ENCODE measurements at places on chromosomes 3 and 15. TPM values are rescaled to one million over a fixed set of nuclear protein-coding genes. Genes with fewer than 3 reads are reported as not detected.

GRCh38 chr3:106850437-106850836 is 526.8 kb upstream of the CCDC54 start:
- no peak for DNase-seq

GRCh38 chr15:33746203-33746602 is 222.1 kb upstream of the CHRM5 start:
- no peak for DNase-seq

GRCh38 chr3:23166845-23167244 is 36.3 kb upstream of the UBE2E2 start:
- no peak for DNase-seq

DNA sequence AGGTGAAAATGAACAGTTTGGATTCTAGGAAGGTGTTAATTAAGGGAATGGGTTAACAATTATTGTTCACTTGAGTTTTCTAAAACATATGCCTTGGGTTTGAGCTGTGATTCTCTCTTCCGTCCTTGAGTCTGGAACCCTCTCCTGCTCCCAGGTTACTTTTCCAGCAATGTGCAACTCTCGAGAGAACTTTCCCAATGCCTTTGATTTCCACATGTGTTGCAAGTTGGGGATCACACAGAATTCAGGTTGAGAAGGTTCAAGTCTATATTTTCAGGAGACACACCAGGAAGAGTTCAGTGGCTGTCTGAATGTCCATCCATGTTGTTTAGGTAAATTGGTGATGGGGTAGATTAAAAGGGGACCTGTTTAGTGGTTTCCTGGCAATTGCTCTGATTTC is 48.7 kb downstream of the TNFAIP8L3 start:
- no peak for DNase-seq

The SOX14 gene
- total RNA-seq: not detected

- no peak for DNase-seq
Measured at GRCh38 chr15:36884936-36885635, 215.3 kb downstream of the MEIS2 start.

DNA sequence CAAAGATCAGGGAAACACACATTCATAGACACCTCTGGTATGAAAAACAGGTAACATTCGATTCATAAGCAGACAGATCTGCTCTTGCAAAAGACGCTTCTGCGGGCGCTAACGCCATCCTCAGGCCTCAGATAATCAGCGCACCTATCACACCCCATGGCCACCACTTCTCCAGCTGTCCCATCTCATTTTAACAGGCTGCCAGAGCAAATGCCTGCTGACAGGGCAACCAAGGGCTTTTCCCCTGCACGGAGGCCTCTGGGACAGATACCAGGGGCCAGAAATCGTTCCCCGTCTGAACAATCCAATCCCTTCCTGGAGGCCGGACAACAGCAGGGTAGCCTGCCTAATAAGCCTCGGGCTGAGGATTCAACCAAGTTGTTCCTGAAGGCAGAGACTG is 15.2 kb downstream of the ABCC5 start:
- DNase-seq: no peak

The IL5RA gene
- 1.6 TPM for total RNA-seq

The ADAMTSL3 gene
- total RNA-seq: 7.1 TPM

DNA sequence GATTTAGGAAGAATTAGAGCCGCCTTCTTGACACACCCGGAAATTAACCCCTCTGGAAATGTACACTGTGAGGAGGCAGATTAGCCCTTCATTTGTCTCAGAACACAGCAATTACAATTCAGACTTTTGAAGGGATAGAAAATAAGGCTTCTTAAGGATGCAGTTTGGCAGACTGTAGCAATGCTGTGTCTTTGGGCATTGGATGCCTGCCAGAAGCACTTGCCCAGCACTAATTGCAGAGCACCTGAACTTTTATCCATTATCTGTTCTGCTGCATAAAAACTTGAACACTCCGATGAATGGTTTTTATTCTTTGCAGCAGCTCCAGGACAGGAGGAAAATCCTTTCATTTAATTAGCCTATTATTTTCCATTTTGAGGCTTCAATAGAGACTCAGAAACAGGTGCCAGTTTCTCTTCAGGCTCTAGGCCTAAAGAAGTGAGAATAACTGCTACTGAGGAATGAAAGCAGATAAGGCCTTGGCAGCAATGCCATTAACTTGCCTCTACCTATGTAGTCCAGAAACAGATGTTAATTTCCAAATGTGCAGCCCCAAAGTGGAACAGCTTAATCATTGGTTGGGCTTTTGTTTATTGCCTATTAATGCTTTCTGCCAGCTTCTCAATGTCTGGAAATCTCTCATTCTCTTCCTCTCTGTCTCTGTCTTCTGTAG is 418.5 kb downstream of the NSUN3 start:
- no peak for DNase-seq

DNA sequence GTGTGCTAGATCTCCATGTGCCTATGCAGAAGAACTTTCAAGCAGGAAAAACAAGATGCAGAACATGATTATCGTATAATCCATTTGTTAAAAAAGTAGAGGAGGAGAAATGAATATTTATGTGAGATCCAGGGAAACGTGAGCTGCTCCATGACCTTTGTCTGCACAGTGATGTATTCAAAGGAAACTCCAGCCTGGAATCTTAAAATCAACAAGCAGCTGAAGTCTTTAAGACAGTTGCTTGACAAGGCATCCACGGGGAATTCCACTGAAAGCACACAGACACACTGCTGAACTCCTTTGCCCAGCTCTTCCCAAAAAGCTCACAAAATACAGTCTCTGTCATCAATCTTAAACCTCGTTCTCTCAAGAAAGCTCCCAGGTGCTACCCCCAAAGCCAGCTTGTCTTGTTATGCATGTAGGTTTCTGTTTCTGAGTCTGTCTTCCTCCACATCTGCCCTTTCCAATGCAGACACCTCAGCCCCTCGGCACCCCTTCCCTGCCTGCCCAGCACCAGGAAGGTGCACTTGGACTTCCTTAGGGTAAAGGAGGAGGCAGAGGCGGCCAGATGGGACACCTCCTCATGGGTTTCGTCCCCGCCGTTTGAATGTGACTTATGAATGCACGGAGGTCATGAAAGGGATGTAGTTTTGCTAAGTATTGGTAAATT is 28.7 kb downstream of the LRRK1 start:
- DNase-seq: no peak

DNA sequence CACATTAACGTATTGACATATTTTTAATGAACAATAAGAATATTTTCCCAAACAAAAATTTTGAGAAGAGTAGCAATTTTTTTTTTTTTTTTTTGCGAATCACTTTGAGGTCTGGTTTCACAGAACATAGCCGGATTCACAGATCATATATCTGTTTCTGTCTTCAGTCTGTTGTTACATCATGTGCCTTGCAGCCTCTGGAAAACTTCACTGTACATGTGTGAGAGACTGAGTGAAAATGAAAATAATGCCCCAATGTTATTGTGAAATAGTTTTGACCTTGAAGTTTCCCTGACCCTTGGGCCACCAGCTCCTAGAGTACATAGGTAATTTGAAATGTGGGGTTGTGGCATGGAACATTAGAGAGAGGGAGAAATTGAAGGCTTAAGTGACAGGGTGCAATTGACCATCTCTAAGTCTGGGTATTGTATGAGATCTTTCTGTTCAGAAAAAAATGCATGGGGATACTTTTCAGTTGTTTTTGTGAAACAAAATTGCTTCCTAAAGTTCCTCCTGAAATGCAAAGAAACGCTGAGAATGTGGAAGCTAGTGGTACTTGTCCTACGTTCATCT is 14.0 kb downstream of the ITPR1 start:
- no peak for DNase-seq

DNA sequence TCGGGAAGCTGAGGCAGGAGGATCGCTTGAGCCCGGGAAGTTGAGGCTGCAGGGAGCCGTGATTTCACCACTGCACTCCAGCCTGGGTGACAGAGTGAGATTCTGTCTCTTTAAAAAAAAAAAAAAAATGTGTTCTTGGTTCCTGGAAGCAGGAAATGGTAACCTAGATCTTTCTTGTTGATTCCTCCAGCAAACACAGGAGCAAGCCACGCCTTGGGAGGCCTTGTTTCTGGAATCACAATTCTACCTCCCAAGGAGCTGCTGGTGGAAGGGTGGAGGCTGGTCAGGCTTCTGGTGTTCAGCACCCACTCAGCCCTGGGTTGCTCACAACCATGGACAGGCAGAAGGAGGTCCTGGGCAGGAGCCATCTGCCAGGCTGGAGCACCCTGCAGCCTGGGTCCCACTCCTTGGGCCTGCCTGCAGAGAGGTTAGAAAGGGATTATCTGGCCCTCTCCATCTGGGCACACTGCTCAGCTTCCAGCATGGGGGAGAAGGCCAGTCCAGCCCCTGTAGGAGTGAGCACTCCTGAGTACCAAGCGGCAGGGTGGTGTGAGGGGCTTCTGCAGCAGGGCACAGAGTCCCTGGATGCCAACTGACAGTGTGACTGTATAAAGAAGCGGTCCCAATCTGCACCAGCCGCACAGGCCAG is 65.6 kb downstream of the ABTB1 start:
- peak; percentile 10 for DNase-seq

All from thyroid gland (tissue), 4 donors.